ENCODE measurements at places on chromosomes 1 and 21. TPM values are rescaled to one million over a fixed set of nuclear protein-coding genes. Genes with fewer than 3 reads are reported as not detected.

The SUSD4 gene
- total RNA-seq: 2.2 TPM

The ADAM30 gene
- total RNA-seq: not detected

The OR2G6 gene
- not detected for total RNA-seq

The LRRC38 gene
- total RNA-seq: 0.15 TPM

The RGS1 gene
- not detected for total RNA-seq

The LHX8 gene
- 1.6 TPM for total RNA-seq

The SZT2 gene
- 15.2 TPM for total RNA-seq
